GM20000 (cell line): ENCODE measurements at places on chromosomes 12 and 14.
A peak's percentile ranks its signal among the peaks of the same experiment; 100 is the strongest.

DNA sequence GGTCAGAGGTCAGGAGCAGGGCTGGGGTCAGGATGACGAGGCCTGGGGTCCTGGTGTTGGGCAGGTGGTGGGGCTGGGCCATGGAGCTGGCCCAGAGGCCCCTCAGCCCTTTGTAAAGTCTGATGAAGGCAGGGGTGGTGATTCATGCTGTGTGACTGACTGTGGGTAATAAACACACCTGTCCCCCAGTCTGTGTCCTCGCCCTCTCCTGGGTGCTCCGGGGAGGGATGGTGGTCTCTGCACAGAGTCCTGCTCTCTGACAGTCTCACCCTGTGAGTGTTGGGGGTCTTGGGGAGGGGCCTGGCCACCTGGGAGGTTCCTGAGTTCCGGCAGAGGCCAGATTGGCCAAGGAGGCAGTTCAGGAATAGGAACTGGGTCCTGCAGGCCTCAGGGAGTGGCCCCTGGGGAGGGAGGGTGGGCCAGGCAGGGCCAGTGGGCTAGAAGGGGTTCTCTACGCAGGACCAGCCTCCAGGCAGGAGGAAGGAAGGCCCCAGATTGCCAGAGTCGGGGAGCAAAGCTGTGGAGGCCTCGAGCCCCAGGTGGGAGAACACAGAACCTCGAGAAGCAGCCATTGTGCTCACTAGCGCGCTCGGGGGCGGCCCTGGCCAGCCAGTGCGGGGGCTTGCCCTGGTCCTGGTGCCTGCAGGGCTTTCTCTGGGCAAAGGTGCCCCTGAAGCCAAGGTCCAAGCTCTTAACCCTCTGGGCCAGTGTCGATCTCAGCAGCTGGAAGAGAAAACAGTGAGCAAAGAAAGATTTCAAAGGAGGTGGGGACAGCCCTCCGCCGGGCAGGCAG lies 14.4 kb downstream of the ACADS start:
- DNase-seq = no peak

DNA sequence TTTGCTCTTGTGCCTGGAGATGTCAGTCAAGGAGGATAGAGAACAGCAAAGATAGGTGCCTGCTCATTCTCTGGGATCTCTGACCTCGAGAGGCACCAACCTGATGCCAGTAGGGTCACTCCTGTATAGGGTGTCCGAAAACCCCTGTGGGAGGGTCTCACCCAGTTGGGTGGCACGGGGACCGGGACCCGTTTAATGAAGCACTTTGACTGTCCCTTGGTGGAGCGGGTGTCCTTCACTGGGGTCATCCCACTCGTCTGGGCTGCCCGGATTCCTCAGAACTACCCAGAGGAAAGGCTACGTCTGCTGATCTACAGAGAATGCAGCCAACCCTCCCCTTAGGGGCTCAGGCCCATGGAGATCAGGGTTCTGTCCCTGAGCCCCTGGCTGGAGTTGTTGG lies 157.6 kb downstream of the CAPZA3 start:
- DNase-seq = no peak

GRCh38 chr12:46087916-46088439 lies 97.6 kb upstream of the SCAF11 start:
- no peak for DNase-seq

GRCh38 chr14:89575386-89576061 lies 158.5 kb upstream of the FOXN3 start:
- no peak for DNase-seq

DNA sequence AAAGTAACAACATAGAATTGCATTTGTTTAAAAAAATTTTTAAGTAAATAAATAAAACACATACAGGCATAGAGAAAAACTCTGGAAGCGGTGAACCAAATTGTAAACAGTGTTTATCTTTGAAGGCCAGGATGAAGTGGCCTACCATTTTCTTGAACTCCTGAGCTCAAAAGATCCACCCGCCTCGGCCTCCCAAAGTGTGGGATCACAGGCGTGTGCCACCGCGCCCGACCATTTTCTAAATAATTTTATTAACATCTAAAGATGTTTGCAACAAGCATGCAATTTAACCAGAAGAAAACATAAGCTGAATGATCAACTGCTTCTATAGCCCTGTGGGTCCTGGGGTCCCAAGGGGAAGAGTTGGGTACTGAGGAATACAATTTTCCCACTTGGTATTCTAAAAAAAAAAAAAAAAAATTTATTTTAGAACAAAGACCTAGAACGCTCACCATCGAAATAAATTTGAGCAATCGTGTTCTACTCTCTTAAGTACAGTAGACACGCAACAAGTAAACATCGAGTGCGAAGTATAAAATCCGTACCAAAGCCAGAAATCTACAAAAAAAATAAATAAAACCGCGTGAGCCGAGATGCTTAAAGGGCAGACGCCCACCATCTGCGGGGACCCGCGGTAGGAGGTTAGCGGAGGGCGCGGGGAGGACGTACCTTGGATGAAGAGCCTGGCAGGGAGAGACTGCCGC lies 484 bp downstream of the MIS18BP1 start:
- DNase-seq = no peak

- no peak for DNase-seq
Measured at GRCh38 chr12:104386461-104386860, 70.3 kb upstream of the CHST11 start.

DNA sequence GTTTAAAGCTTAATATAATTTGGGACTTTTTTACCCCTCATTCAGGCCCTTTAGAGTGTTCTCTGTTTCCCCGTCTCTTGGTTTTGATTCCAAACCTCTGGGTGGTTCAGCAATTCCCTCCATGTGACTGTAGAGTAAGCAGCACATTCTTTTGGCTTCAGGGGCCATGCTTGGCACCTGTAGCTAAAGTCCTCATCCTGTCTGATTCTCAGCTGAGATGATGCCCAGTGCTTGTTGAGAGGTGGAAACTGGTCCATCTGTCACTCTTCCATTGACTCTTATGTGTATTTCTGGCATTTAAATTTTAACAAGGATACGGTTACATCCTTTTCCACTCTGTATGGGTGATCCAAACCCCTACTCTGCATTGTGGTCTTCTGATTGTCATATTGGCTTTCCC lies 127.1 kb downstream of the DIO2 start:
- no peak for DNase-seq

- DNase-seq = no peak
Measured at GRCh38 chr14:88904864-88905263, 80.4 kb downstream of the TTC8 start.

GRCh38 chr12:3055026-3055703 lies 22.0 kb upstream of the TSPAN9 start:
- DNase-seq = no peak

- DNase-seq = no peak
Measured at GRCh38 chr12:68405343-68405781, 73.2 kb upstream of the MDM1 start.

DNA sequence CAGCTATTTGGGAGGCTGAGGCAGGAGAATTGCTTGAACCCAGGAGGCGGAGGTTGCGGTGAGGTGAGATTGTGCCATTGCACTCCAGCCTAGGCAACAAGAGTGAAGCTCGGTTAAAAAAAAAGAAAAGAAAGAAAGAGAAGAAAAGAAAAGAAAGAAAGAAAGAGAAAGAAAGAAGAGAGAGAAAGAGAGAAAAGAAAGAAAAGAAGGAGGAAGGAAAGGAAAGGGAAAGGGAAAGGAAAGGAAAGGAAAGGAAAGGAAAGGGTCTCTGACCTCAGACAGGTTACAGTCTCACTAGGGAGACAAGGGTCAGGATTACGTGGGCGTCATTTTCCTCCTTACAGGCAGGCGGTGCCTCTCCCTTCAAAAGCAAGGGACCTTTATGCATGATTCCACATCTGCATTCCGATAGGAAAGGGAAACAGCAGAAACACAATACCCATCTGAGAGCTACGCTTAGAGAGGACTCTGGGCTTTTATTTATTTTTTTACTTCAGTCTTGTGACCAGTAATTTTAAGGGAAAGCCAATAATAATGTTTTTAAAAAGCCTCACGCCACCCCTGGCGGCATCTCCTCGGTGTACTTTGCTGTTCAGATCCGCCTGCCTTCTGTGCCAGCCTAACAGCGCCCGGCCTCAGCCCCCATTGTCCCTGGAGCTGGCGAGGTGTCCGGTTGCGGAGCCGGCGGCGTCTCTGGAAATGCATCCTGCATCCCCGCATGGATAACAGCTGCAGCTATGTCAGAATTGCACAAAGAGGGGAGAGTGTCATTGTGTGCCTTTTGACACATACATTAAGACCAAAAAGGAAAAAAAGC lies 945 bp upstream of the HIP1R start:
- DNase-seq = peak; percentile 55

DNA sequence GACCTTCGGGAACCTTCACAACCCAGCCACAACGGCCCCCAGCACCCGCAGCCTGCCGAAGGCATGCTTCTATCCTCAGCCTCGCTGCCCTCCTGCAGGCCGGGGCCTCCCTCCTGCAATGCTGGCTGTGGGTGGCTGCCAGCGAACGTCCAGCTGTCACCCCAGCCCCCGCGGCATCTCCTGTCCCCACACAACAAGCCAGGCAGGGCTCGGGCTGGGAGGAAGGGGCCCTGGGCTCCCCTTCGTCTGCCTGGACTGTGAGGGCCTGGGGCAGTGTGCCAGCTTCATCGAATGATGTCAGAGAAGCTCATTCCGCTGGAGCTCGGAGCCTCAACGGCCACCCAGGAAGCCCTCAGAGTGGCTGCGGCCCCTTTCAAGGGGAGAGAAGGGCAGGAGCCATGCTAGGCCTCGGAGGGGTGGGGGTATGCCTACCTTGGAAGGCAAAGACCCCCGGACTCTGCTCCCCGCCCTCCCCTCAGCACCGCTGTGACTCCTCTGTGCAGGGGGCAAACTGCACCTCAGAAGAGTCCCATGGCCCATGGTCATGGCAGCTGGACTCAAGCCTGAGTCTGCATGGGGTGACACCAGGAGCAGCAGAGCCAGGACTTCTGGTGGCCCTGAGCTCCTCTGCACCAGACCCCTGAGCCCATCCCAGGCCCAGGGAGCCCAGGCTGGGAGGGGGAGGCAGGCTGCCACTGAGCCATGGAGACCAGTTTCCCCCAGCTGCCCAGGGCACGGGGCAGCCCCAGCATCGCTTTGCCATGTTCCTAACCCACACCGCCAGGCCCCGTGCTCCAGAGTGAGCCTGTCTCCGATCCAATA lies 24.7 kb upstream of the C14orf180 start:
- no peak for DNase-seq

DNA sequence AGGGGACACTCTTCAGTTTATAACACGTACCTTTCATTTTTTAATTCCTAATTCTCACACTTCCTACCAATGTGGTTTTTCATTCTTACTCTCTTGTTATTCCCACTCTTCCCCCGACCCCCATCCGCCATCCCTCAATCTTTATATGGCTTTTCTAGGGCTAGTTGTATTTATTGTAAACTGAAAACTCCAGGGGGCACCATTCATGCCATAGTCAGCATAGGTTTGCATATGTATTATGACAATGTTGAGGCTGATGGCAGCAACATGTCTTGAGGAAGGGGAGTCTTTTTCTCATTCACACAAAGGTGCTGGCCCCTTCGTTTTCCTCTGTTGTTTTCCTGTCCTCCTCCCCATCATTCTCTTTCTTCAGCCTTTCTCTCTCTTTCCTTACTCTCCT lies 27.7 kb upstream of the LTA4H start:
- DNase-seq = no peak

DNA sequence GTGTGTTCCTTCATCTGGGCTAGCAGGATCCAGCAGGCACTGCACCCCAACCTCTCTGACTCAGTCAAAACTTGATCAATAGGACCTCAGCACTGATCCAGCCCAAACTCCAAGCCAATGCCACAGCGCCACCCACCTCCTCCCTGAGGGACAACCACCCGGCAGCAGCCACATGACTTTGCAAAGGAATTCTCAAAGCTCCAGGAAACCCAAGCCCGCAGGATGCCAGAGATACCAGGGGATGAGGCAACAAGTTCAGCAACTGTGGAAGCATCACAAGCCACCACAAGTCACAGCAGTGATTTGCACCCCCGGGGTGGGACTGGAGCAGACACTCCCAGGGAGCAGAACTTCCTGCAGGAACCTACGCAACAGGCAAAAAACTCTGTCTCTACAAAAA lies 37.3 kb downstream of the ACTN1 start:
- no peak for DNase-seq

DNA sequence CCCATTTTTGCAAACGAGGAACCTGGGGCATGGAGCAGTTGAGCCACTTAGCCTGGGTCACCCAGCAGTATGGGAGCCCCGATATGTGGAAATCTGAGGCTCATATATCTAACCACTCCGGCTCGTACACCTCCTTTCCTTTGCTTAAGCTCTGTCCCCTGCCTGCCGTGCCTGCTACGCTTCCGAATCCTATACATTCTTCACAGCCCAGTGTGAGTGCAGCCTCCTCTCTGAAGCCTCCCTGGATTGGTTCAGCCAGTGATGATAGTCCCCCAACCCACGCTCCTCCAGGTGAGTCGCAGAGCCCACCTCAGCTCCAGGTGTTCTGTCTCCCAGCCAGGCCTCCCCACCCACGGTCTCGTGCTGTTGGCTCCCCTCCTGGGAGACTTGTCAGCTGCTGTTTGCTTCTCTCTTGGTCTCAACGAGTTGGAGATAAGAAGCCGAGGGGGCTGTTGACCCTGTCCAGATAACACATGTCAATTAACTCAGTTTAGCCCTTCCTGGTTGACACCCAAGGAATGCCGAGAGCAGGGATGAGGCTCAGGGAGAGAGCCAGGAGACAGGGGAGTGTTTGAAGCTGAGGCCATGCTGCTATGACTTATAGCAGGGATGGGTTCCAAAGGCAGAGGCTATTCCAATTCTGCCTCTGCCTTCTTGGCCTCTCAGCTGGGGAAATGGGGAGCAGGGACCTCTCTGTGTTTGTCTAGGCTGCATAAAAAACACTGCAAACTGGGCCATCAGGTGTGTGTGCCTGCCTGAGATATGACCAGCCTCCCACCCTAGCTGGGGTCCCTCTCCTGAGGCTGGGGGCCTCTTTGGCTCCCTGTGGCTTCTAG lies 19.0 kb downstream of the SDSL start:
- DNase-seq = no peak

DNA sequence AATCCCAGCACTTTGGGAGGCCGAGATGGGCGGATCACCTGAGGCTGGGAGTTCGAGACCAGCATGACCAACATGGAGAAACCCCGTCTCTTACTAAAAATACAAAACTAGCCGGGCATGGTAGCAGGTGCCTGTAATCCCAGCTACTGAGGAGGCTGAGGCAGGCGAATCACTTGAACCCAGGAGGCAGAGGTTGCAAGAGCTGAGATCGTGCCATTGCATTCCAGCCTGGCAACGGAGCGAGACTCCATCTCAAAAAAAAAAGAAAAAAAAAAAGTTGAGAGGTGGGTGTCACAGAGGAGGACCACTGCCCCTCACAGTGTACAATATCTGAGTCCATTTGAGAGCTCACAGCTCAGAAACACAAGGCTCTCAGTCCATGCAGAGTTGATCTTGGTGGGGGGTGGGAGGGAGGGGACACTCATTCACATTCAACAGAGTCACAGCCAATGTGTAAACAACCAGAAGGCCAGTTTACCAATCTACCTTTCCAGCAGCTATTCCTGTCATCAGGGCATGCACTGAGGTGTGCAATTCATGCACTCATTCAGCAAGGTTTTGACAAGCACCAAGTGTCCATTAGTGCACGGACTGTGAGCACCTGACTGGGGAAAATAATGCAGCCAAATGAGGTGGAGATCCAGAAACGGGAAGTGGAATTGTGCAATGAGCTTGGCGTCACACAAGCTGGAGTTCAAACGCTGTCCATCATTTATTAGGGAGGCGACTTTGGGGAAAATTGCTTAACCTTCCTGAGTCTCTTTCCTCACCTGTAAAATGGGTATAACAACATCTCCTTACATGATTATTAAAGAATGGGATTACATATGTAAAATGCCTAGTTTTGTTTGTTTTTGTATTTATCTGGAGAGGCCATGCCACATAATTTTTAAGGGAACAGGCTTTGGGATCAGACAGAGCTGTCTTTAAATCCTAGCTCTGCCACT lies 4.4 kb upstream of the EIF5 start:
- DNase-seq = no peak

GRCh38 chr14:69870613-69871012 lies 8.6 kb upstream of the SMOC1 start:
- DNase-seq = no peak
